ENCODE measurements at places on chromosomes 4 and X. TPM values are rescaled to one million over a fixed set of nuclear protein-coding genes. Genes with fewer than 3 reads are reported as not detected.

GRCh38 chr4:177008836-177009501, 216.2 kb upstream of the VEGFC start:
- DNase-seq = no peak

DNA sequence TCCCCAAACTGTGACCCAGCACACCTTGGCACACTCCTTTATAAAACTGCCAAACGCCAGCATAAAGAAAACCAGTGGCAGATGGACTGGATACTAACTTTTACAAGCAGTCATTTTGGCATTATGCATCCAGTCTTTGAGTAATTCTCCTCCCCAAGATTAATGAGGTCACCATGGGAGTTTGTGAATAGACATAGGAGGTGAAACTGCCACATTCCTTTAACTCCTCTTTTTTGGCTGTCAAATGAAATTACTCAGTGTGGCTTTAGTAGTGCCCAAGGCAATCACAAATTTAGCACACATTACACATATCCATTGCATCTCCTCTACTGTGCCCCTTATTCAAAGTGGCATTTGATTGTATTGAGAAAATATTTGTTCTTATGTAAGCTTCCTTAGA, 315.3 kb upstream of the FGF13 start:
- DNase-seq = no peak

DNA sequence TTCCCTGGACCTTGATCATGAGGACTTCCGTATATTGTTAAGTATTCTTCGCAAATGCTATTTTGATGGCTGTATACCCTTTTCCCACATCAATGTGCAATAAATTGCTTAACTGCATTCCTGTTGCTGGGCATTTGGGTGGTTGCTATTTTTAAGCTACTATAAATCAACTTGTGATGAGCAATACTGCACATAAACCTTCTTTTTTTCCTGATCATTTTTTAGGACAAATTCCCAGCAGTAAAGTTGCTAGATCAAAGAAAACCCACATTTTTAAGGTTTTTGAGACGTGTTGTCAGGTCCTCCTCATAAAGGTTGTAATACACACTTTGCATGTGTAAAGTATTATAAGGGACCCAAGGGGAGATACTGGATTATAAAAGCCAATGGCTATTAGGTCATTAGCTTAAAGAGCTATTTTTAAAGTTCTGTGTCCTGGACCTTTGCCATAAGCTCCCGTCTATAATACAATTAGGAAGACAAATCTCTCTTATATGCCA, 35.6 kb downstream of the LIMCH1 start:
- DNase-seq = no peak

GRCh38 chr4:142558851-142559250, 287.2 kb downstream of the INPP4B start:
- DNase-seq = no peak

DNA sequence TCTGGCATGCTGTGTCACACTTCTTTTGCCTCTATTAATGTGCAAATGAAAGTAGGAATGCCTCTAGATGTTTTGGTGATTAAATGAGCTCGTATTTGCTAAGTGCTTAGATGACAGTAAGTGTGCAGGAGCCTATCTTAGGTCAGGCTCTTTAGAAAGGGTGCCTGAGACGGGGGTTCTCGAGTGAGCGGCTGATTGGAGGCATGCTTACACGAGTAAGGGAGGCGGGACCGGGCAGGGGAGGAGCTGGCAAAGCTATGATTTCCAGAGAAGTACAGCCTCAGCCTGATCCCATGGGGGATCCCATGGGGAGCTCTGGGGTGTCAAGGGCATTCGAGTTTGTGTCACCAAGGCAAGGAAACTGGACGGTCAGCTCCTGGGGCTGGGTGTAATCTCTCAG, 44.8 kb downstream of the CLDN34 start:
- no peak for DNase-seq

GRCh38 chrX:131821945-131822622, 201.0 kb upstream of the STK26 start:
- no peak for DNase-seq

DNA sequence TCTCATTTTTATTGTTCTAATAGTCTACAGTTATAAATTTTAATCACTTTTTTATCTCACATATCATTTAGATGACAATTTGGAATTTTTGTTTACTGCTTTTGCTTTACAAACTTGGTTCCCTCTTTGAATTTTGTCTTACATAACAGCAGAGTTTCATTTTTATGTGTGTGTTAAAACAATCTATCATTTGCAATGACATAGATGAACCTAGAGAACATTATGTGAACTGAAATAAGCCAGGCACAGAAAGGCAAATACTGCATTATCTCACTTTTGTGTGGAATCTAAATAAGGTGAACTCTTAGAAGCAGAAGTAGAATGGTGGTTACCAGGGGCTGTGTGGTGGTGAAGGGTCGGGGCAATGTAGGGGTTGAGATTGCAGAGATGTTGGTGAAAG, 170.7 kb downstream of the GASK1B start:
- DNase-seq = no peak

DNA sequence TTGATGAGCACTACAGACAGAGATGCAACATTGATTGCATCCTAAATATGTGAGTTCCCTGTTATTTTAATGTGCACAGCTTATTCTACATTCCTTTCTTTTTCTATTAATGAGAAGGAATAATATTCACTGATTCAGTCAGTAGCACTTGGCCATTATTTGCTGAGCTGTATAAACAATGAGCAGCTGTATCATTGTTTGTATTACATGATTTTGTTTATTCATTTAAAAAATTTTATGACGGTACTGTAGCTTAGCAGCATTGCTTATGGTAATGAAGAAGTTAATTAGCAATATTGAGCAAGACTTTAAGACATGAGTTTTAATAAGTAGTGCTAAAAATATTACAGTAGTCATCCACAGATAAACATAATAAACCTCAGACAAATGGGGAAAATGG, 582.0 kb downstream of the ADGRL3 start:
- DNase-seq = no peak

- no peak for DNase-seq
Observed at GRCh38 chrX:49177873-49178480, 6.3 kb downstream of the PLP2 start.

DNA sequence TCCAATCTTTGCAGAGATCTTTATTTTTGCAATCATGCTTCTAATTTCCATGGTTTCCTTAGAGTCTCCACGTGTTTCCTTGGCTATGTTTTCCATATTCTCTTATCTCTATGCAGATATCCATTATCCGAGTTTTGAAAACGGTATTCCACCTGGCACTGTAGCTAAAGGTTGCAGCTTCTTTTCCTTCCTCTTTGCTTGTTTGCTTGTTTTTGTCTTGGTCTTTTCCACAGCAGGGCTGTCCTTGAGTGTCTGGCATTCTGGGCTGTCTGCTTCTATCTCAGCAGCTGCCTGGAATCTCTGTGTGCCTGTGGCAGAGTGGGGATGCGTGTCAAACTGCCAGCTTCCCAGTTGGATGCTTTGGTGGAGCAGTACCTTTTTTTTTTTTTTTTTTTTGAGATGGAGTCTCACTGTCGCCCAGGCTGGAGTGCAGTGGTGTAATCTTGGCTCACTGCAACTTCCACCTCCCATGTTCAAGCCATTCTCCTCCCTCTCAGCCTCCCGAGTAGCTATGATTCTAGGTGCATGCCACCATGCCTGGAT, 46.9 kb downstream of the WFS1 start:
- no peak for DNase-seq

DNA sequence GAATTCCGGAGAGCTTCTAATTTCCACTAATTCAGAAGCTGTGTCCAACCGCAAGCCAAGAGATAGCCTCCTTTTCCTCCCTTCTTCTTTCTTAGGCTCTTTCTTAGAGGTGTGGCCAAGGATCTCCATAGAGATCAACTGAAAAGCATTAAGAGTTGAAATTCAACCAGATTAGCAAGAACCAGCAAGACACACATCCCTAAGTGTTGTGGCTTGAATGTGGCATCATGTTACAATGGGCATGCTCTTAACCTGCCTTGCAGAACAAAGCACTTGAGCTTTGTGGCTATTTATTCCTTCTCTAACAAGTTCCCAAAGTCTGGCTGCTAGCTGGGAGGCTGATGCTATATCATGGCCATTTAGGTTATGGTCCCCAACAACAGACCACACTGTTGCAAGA, 10.4 kb downstream of the ANOS1 start:
- no peak for DNase-seq

GRCh38 chr4:160353548-160353947, 1250.7 kb downstream of the RAPGEF2 start:
- no peak for DNase-seq

DNA sequence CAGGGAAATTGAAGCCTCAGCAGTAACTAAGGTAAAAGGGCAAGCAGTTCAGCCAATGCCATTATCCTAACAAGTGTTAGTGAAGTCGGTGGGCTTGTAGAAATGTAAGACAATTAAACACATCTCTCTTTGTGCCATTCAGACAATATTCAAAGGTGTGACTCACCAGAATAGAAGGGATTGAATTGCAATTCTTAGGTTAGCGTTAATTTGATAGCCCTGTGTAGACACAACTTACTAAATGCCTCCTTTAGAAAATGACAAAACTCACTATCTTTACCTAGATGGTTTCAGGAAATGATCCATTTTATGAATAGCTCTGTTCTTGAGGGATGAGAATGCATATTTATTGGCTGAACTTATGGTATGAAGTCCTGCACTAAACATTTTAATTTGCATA, 35.2 kb downstream of the RPA4 start:
- DNase-seq = no peak

DNA sequence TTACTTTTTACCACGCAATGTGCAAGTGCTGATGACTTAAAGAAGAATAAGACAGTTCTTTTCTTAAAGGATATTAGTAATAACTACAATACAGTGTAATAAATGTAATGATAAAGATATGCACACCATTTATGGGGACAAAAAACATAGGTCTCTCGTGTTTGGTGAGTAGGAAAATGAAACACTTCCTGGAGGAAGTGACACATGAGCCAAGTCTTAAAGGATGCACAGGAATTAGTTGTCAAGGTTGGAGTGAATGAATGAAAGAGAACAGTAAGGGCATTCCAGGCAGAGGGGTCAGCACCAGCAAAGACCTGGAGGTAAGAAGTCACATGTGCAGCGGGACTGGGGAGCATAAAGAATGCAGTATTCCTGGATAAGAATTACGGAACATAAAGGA, 112.7 kb downstream of the SH3RF1 start:
- no peak for DNase-seq

DNA sequence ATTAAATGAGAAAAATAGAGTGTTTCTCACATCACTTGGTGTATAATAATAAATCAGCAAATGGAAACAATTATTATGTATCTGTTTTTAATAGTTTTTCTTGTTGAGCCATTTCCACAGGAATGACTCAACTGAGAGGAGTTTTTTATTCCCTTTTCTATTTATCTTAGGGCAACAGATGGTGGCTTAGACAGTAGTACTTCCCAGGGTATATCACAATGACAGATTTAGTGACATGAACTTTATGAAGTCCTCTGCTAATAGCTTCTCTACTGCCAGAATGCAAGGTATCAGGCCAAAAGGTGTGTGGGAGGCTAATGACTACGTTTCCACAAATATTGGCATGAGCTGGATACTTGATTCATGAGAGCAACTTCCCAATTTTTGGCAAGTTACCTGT, 126.7 kb downstream of the HTR2C start:
- no peak for DNase-seq

DNA sequence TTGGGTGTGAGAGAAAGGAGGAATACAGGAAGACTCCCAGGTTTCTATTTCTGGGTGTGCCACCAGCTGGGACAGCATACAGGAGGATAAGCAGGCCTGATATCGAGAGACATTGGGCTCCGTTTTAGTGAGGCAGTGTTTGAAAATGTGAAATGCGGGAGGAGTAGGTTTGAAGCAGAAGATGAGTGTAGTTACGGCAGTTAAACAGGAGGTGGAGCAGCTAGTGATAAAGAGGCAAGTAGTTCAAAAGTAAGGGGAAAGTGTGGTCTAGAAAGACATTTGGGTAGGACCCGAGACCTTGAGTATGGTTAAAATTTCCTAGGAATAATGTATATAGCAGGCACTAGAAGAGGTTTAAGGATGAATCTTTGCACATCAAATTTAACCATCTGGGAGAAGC, 42.4 kb downstream of the DCUN1D4 start:
- DNase-seq = no peak

- DNase-seq = no peak
Observed at GRCh38 chrX:153672531-153673427, 834 bp downstream of the PNCK start.

GRCh38 chr4:169956091-169956843, 69.9 kb downstream of the MFAP3L start:
- no peak for DNase-seq

DNA sequence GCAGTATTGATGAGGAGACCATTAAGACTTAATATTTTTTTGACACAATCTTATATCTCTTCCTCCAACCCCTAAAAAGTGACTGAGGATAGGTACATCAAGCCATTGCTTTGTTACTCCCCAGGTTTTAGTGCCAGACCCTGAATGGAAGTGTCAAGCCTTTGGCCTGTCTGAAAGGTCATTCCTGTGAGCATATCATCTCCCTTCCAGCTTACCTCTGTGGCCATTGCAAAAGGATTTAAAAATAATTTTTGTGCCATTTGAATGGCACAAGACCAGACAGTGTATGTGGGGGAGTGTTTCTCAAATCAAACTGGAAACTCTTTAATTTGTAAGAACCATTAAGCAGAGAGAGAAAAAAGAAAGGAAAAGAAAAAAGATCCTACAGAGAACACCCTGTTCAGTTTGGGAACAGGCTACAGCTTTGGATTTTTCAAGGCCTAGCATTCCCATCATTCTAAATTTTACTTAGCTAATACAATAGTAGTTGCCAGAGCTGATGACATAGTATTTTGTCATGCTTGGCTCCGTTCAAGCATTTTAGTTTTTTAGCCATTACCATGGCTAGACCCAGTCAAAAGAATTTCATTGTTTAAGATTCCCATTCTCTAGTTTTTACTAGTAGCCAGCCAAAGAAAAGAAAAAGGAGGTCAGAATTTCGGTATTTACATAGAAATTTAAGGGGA, 49.6 kb downstream of the HPF1 start:
- DNase-seq = no peak

DNA sequence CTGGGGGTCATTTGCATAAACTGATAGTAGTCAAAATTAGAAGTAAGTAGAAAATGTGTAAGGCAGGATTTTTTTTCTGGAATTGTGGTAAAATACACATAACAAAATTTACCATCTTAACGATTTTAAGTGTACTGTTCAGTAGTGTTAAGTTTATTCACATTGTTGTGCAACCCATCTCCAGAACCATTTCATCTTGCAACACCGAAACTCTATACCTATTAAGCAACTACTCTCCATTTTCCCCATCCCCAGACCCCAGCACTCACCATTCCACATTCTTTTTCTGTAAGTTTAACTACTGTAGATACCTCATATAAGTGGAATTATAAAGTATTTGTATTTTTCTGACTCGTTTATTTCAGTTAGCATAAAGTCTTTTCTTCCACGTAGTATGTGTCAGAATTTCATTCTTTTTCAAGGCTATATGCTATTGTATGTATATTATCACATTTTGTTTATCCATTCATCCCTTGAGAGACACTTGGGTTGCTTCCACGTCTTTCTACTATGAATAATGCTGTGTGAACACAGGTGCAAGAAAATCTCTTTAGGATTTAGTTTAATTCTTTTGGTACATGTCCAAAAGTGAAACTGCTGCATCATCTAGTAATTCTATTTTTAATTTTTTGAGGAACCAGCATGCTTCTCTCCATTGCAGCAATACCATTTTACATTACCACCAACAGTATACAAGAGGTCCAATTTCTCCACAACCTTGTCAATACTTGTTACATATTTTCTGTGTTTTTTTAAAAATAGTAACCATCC, 39.1 kb upstream of the NSUN7 start:
- no peak for DNase-seq

JAKMIP1 gene
- 0.61 TPM for polyA plus RNA-seq

XPNPEP2 gene
- 9.9 TPM for polyA plus RNA-seq

ITGB1BP2 gene
- 11.1 TPM for polyA plus RNA-seq

MAMLD1 gene
- polyA plus RNA-seq = 2.9 TPM

ETNPPL gene
- 0.10 TPM for polyA plus RNA-seq

GRPR gene
- polyA plus RNA-seq = 0.11 TPM
